Esophagus squamous epithelium (tissue), 5 donors: ENCODE measurements at places on chromosomes 5 and 9.

- no peak for DNase-seq
These were observed 90.5 kb upstream of the AGXT2 start for GRCh38 chr5:35138232-35138631.

DNA sequence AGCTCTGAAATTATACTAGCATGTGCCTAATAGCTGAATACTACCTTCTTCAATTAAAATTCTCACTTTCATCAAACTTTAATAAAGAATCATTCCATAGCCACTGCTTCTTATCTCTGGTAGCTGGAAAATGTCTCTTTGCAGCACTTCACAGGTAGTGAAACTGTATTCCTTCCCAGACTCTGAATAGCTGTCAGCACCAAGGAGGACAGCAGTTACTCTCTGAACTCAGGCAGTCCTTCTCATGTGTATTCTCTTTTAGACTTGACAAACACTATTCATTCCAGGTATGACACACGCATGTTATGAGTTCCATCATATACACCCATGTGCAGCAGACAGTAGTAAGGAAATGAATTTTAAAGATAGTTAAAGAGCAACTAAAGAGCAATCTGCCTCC is 627.1 kb downstream of the EFNA5 start:
- no peak for DNase-seq

- DNase-seq = no peak
These were observed 11.7 kb downstream of the SOX30 start for GRCh38 chr5:157640406-157641066.

- DNase-seq = no peak
These were observed 136.3 kb downstream of the MED27 start for GRCh38 chr9:131943351-131943841.

- DNase-seq = no peak
These were observed 2.9 kb downstream of the EDIL3 start for GRCh38 chr5:84381502-84382362.

DNA sequence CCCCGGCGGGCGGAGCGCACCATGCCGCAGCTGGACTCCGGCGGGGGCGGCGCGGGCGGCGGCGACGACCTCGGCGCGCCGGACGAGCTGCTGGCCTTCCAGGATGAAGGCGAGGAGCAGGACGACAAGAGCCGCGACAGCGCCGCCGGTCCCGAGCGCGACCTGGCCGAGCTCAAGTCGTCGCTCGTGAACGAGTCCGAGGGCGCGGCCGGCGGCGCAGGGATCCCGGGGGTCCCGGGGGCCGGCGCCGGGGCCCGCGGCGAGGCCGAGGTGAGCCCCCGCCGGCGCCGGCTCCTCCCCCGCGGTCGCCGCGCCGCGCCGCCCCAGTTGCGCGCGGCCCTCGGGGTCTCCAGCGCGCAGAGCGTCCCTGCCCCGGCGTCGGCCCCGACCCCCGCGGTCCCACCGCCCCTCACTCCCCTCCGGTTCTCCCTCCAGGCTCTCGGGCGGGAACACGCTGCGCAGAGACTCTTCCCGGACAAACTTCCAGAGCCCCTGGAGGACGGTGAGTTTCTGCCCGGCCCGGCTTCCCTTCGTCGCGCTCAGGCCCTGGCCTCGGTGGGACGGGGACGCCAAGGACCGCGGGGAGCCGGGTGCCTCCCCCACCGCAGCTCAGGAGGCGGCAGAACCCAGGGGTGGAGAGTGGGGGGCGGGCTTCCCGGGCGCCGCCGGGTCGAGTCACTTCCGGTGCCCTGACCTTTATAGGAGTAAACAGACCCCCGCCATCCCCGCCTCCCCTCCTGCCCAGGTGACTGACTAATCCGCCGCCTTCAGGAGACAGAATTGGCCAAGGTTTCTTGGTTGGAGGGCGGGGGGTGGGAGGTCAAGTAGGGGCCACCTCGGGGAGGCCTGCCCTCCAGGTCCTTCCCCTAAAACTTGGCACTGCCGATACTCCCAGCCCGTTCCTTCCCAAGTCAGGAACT is 665 bp downstream of the TCF7 start:
- DNase-seq = no peak

GRCh38 chr5:137616046-137616445 is 116.9 kb upstream of the SPOCK1 start:
- DNase-seq = no peak

- DNase-seq = no peak
These were observed 139.6 kb downstream of the SMARCA2 start for GRCh38 chr9:2154731-2155130.

- no peak for DNase-seq
These were observed 4.1 kb downstream of the DNAJB5 start for GRCh38 chr9:34993502-34994259.

- no peak for DNase-seq
These were observed 403 bp downstream of the NINJ1 start for GRCh38 chr9:93133681-93134014.

- DNase-seq = no peak
These were observed 71.9 kb downstream of the USP20 start for GRCh38 chr9:129907201-129907600.

DNA sequence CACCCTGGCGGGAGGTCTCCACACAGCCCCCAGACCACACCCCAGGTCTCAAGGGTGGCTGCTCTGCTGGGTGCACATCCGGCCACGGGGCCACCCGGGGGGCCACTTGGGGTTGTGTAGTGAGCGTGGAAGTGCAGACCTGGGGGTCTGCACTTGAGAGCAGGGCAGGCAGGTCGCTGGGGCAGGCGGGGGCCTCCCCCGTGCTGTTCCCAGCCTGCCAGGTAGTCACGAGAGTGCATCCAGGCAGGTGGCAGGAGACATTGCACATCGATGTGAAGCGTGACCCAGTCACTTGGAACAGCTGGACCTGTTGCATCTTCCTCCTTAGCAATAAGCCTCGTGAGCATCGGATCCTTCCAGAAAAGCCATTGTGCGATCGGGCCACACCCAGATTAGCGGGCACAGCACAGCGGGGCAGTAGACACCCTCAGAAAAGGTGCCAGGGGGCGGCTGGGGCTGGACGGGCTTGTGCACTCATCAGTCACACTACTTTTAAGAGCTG is 4.8 kb upstream of the ENTPD8 start:
- no peak for DNase-seq

GRCh38 chr5:96790961-96791504 is 16.7 kb downstream of the ERAP1 start:
- DNase-seq = no peak

GRCh38 chr5:134246771-134247427 is 21.0 kb upstream of the PPP2CA start:
- no peak for DNase-seq

- DNase-seq = no peak
These were observed 153.1 kb upstream of the ELL2 start for GRCh38 chr5:96114736-96115135.

DNA sequence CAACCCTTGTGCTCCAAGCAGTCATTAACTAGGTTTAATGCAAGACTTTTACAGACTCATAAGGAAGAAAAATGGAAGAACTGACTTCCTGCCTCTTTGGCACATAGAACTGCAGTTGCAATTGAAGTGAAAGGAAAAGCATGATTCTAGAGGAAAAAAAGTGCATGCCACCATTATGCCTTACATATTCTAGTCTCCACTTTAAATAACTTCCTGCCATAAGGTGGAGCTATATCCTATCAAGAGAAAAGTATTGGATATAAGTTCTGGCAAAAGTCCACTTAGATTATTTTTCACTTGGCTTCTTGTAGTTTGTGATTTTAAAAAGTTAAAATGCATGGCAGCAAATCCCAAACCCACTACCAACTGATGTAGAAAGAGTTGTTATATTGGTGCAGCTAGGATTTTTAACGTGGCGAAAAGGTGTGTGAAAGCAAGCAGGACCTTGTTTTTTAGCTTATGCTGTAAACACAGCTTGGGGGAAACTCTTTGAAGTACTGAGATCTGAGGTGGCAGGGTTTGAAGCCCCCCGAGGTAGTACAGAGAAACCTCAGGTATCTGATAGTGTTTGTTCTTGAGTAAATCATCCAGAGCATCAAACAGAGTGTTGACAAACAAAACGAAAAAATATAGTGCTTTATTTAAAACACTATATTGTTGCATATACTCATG is 117.9 kb downstream of the ANXA1 start:
- DNase-seq = no peak

DNA sequence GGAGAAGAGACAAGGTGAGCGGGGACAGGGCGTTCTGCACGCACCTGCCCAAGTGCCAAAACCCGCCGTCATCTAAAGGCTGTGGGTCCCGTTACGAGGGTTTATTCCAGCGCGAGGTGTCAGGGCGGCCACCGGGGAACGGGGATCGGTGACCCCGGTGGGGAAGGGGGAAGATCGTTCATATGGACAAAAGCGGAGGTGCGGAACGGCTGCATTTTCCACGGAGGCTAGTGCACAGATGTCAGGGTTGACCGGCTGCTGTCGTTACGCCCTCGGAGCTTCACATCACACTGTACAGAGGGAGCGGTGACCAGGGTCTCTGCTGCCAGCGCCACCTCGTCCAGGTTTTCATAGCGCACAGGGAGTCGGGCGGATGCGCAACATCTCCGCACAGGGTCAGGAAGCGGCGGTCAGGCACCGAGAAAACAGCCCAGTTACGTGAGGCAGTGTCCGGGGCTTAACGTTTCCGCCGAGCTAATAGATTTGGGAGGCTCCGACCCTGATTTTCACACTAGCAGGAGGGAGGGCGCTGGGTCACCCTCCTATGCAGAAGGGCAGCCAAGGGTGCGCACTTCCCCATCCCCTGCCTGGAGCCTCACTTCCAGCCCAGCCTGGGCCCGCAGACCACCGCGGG is 13.5 kb downstream of the BTNL9 start:
- DNase-seq = no peak

DNA sequence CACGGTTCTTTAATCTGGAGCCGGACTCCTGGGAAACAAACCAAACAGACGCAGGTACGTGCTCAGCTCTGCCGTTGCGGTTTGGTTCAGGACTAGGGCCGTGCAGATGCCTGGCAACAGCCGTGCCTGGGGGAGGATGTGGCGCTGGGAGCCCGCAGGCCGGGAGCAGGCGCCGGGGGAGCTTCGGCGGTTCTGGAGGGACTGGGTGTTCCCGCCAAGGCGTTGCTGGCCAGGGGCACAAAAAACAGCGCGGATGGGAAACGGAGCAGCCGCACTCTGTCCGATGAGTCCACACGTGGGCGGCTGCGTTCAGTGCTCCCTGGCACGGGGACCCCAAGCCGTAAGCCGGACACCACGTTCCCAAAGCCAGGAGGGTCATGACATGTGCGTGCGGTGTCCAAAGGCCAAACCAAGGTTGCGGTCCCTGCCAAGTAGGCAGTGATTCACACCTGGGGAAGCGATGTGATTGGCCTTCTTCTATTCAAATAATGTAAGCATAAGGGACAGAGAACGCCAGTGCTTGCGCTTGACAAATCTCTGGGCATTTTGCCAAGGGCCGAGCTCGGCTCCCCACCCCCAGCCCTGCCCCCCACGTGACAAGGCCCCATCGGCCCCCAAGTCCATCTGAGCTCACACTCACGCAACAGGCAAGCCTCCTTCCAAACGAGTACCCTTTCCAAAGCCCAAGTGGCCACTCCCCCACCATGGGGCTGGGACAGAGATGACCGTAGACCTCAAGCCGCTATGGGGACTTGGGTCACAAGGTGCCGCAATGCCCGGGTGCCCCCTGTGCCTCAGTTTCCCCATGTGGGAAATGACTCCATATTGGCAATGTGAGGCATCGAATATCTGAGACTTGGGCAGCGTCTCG is 49.7 kb upstream of the NKD2 start:
- DNase-seq = no peak

GRCh38 chr5:38207343-38207742 is 51.0 kb upstream of the EGFLAM start:
- no peak for DNase-seq

DNA sequence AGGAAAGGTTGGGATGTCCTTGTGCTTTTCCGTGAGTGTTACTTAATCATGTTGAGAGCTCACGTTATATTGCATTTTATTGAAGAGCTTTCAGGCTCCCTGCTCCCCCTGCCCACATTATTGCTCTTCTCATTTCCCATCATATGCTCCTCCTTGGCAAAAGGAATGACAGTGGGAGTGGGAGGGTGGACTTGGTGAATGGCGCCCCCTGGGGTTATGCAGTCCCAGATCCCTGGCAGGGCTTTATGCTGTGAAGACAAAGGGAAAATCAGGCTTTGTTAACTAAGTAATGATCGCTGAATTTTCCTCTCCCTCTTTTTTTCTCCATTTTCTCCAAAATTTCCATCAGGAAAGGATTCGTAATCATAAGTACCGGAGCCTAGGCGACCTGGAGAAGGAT is 166.6 kb downstream of the SMARCA2 start:
- no peak for DNase-seq

DNA sequence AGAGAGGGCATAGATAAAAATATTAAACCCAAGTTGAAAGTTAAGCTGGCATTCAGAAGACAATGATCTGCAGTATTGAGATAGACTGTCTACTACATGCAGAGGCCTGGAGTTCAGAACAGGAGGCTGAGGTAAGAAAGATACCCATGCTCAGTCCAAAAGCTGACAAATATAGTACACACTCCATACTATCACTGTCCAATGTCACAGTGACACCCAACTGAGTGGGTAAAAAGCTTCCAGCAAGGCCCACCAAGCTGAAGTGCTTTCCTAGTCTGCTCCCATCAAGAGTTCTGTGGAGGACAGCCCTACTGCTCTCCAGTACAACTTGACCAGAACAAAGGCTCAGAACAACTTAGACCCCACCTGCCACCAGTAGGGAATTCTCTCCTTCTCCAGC is 124.9 kb downstream of the SLC12A2 start:
- no peak for DNase-seq

DNA sequence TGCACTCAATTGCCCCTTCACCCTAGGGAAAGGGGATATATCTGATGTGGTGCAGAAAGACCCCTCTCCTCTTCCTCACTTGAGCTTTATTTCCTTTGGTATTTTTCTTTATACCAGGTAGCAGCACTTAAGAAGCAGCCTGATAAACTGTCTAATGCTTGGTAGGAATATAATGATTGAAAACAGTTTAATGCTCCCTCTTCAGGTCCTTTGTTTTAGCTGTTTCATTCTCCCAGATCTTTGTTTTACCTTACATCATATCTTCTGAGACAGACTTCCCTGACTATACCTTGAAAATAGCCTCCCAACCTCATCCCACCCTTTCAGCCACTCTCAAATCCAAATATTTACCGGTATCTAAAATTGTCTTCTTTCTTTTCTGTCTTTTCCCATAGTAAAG is 87.9 kb downstream of the NUDT12 start:
- DNase-seq = no peak

- no peak for DNase-seq
These were observed 89.3 kb downstream of the FEM1C start for GRCh38 chr5:115455301-115455707.

DNA sequence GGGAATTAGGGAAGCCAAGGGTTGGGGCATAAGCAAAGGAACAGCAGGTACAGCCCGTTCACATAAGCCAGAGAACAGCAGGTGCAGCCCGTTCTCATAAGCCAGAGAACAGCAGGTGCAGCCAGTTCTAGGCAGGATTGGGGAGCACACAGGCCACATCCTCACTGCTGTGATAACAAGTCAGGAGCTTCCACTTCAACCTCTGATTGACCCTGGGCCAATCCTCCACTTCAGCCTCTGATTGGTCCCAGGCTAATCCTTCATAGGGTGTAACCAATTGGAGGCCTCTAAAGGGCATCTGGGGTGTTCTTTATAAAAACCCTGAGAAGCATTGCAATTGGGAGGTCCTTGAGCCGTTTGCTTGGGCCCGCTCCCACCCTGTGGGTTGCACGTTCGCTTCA is 27.5 kb downstream of the CEL start:
- DNase-seq = no peak
